ENCODE measurements at places on chromosomes 16 and 17.

DNA sequence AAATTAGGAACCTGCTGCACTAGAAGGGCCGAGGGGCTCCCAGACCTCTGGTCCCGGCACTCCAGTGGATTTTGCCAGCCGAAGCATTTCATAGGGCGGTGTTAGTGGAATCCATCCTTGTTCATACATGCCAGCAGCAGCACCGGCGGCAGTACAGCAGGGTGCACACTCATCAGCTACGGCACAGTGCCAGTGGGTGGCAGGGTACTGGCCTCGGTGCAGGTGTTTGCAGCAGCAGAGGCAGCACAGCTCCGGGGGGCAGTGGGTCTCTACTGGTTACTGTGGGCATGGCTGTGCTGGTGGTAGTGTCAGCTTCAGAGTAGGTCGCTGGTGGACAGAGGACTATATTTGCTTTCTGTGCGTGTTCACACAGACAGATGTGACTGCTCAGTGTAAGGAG lies 985.7 kb downstream of the CDH8 start:
- no peak for DNase-seq

DNA sequence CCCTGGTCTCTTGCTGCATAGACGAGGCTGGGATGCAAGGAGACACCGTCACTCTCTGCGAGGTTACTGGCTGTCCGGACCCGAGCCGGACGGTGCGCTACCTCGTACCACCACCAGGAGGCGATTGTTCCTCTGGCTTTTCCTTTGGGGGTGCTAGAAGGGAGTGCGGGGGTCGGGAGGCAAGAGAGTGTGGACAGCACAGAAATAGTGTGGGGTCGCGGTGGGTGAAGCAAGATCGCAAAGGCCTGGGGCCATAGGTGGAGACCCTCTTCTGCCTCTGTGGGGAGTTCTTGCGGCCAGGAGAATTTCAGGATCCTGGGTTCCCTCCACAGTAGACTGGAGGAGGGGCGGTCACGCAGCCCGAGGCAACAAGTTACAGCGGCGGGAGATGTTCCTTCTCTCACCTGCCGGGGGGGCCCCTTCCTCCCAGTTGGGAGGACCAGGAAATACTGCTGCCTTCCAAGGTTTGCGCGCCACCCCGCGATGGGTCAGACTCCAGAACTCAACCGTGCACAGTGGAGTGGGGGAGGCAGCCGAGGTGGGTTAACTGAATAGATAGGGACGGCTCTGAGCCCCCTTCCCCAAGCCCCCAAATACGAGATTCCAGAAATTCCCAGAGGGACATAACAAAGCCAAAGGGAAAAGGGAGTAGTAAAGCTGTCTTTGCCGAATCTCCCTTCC lies 6.9 kb downstream of the PHOSPHO1 start:
- peak; percentile 66 for DNase-seq

DNA sequence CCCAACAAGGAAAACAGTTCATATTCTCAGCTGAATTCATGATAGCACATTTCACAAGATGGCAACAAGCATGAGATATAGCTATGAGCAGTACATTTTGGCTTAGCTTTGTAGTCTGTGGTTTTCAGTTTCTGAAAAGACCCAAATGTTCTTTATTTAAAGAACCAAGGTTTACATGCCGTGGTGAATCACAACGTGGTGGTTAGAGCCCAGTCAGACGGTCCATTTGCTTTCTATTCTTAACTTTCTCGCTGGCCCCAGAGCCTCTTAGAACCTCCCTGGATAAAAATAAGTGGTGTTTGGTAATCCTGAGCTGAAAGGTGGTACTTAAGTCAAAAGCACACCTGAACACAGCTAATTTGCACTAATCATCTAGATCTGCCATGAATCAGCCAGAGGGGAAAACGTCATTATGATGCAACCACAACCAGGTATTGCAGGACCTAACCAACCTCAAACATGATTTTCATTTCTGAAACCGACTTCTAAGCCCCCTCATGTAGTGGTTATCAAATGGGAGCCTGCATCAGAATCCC lies 18.6 kb upstream of the HAPSTR1 start:
- no peak for DNase-seq

DNA sequence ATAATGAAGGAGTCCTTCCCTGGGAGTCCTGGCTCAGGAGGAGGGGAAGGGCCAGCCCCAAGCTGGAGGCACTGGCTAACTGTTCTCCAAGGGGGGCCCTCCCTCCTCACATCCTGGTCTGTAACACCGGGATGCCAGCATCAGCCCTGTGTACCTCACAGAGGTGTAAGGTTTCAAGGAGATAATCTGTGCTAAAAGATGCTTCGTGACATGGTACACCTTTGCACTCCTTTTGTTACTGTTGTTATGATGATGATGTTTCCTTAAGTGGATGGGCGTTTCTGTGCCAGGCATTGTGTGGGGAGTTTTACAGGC lies 236.7 kb upstream of the TNRC6C start:
- DNase-seq: no peak

DNA sequence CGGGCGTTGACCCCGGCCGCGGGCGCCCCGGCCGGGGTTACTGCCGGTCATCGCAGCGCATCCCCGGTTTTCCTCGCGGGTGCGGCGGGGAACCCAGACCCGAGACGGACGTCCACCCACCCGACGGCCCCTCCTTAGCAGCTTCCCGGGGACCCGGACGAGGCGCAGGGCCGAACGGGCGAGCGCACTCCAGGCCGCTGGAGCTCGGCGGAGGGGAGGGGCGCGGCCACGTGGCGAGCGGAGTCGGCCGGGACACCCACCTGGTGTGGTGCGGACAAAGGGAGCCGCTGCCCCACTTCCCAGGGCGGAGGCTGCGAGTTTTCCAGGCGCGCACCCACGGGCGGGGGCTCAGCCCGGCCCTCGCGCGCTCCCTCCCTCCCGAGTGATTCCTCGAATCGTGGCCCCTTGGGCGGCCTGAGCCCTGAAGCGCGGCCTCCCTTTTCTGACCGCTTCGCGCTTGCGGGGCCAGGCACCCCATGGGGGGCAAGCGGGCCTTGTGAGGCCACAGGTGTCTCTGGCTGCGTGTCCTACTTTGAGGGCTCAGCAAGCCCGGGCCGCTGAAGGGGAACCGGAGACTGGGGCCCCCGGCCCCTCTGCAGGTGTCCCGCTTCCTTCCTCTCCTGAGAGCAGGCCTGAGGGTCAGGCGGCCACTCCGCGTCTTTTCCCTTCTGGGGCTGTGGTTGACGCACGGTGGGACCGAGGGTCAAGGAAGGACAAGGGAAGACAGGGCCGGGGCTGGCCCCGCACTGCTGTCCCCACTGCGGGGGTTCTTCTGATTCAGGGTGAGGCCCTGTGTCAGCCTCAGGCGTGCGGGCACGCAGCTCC lies 1.1 kb upstream of the FASN start:
- DNase-seq: no peak

Data from activated CD4-positive, alpha-beta T cell treated with anti-CD3 and anti-CD28 coated beads, Interleukin-2, amount 50 U/mL, for 1 hour (primary cell).